ENCODE measurements at places on chromosomes 1 and 21. TPM values are rescaled to one million over a fixed set of nuclear protein-coding genes. Genes with fewer than 3 reads are reported as not detected.
A peak's percentile ranks its signal among the peaks of the same experiment; 100 is the strongest.

DNA sequence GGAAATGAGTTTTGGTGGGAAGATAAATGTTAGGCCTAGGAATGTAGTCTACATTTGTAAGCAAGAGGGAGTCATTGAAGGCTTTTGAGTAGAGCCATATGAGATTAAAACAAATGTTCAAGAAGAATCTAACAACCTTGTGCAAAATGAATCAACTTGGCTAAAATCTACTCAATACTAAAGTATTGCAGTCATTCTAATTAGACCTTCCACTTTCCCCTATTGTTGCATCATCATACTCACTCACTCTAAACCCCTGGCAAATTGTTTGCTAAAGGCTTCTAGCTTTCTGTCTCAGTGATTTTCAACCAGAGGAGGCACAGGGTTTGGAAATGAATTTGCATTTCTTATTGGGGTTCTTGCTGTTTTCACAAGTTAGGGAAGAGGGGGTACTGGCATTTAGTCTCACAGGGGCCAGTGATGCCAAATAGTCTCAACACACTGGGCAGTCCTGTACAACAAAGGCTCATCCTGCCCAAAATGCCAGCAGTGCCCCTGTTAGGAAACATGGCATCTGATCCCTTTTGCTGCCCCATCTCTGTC is 85.3 kb downstream of the SEC16B start:
- H3K27me3 ChIP-seq: no peaks in the 10 kb centered on the region
- no peak for DNase-seq
- H3K4me1 ChIP-seq: no peaks in the 10 kb centered on the region
- H3K36me3 ChIP-seq: no peaks in the 10 kb centered on the region
- H3K27ac ChIP-seq: no peak overlapping the region

GRCh38 chr1:55751776-55752175 is 536.6 kb upstream of the USP24 start:
- H3K4me3 ChIP-seq: no peak overlapping the region
- H3K27ac ChIP-seq: no peak overlapping the region
- H3K4me1 ChIP-seq: no peaks in the 10 kb centered on the region

Gene CACNA1S
- 0.05 TPM for total RNA-seq

Gene S100A12
- total RNA-seq: not detected

- H3K27ac ChIP-seq: no peak overlapping the region
- H3K4me3 ChIP-seq: no peak overlapping the region
- DNase-seq: no peak
- H3K36me3 ChIP-seq: no peaks in the 10 kb centered on the region
These were observed 45.9 kb downstream of the SAMD13 start for GRCh38 chr1:84347271-84347931.

DNA sequence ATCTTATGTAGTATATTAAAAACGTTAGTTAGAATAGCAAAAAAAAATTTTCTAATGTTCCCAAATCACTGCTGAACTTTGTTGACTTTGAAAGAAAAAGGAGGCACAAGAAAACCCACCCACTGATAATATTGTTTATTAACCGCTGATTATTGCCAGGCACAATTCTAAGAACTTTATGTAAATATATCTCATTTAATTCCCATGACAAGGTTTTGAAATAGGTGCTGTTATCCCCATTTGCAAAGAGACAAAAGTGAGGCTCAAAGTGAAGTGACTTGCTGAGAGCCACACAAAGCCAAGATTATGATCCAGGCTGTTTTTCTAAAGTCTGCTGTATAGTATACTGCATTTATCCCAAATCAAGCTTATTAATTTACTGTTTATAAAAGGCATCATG is 56.4 kb downstream of the SASS6 start:
- H3K4me1 ChIP-seq: peaks cover 2% of the 10 kb centered on the region
- no peaks in the 10 kb centered on the region for H3K36me3 ChIP-seq
- DNase-seq: no peak
- H3K27ac ChIP-seq: no peak overlapping the region

Gene AMIGO1
- 10.8 TPM for total RNA-seq

Gene S1PR1
- 14.2 TPM for total RNA-seq

DNA sequence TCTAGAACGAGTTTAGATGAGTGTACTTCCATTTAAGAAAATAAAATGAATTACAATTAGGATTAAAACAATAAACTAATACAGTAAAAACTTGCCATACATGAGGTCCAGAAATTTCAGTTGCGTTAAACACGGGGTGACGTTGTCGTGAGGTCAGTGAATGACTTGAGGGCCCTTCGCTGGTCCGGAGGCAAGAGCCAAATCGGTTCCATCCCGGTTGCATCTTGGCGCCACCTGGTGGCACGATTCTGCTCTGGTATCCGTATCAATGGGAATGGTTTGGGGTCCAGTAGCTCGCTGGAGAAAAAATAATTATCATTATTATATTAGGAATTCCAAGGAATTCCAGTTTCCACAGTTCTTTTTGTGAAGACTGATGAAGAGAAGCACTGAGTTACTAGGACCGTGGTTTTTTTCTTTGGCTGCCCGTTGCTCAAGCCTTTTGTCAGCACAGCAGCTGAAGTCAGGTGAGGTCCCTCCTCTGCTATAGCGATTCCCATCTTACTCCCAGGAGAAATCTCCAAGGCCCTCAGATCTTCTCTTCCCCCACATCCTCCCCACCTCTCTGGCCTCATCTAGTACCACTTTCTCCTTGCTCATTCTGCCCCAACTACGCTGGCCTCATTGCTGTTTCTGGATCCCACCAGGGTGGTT is 161.4 kb downstream of the SLC35F3 start:
- H3K27me3 ChIP-seq: no peaks in the 10 kb centered on the region
- H3K4me1 ChIP-seq: no peaks in the 10 kb centered on the region
- no peaks in the 10 kb centered on the region for H3K36me3 ChIP-seq
- no peak overlapping the region for H3K27ac ChIP-seq
- DNase-seq: peak; percentile 47

- no peak overlapping the region for H3K27ac ChIP-seq
- DNase-seq: no peak
- no peaks in the 10 kb centered on the region for H3K27me3 ChIP-seq
- peaks cover 5% of the 10 kb centered on the region for H3K4me1 ChIP-seq
- no peaks in the 10 kb centered on the region for H3K36me3 ChIP-seq
These were observed 17.1 kb downstream of the SYNC start for GRCh38 chr1:32685498-32685897.

Gene FCRL1
- not detected for total RNA-seq

DNA sequence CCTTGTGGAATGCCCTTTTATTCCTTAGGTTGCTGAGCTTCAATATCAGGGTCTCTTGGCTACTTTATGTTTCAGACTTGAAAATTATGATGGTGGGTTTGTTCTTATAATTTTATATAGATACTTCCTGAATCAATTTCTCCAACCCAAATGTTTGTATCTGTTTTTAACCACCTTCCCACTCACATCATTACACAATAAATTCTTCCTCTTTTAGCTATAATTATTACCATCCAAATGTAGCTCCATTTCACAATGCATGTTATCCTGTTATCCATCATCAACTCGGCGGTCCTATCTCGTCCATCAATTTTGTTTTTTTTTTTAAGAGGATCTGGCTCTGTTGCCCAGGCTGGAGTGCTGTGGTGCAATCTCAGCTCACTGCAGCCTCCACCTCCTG is 357.6 kb upstream of the ZP4 start:
- no peaks in the 10 kb centered on the region for H3K36me3 ChIP-seq
- no peaks in the 10 kb centered on the region for H3K27me3 ChIP-seq
- H3K27ac ChIP-seq: no peak overlapping the region
- no peak for DNase-seq
- no peaks in the 10 kb centered on the region for H3K4me1 ChIP-seq
- H3K4me3 ChIP-seq: no peak overlapping the region

DNA sequence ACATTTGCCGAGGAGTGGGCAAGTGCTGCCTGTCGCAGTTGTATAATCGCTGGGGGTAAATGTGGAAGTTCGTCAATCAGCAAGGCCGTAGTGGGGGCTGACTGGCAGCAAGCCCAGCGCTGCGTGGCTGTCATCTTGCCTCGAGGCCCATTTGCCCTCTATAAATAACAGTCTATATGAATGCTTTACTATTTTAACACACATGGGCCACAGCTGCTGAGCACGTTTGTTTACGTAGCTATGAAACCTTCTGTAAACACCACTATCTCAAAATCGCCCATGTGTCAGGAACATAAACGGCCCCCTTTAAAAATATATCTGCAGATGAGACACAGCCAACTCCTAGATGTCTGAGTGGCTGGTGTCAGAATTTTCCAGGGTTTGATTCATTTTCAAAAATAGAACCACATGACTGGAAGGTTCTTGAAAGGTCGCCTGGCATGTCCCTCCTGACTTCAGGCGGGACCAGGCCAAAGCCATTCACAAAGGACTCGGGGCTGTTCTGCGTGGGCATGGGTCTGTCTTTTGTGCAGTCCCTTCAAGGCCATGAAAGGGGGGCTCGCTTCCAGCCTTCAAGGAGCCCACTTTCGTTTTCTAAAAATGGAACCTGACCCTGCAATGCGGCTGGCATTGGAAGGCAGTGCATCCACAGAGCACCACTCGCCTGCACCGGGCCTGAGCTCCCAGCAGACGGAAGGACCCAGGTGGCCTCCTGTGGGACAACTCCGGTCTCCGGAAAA is 205.5 kb downstream of the KCNJ6 start:
- no peaks in the 10 kb centered on the region for H3K36me3 ChIP-seq
- no peak overlapping the region for H3K4me3 ChIP-seq
- DNase-seq: no peak
- H3K27ac ChIP-seq: no peak overlapping the region
- no peaks in the 10 kb centered on the region for H3K4me1 ChIP-seq
- no peaks in the 10 kb centered on the region for H3K27me3 ChIP-seq

DNA sequence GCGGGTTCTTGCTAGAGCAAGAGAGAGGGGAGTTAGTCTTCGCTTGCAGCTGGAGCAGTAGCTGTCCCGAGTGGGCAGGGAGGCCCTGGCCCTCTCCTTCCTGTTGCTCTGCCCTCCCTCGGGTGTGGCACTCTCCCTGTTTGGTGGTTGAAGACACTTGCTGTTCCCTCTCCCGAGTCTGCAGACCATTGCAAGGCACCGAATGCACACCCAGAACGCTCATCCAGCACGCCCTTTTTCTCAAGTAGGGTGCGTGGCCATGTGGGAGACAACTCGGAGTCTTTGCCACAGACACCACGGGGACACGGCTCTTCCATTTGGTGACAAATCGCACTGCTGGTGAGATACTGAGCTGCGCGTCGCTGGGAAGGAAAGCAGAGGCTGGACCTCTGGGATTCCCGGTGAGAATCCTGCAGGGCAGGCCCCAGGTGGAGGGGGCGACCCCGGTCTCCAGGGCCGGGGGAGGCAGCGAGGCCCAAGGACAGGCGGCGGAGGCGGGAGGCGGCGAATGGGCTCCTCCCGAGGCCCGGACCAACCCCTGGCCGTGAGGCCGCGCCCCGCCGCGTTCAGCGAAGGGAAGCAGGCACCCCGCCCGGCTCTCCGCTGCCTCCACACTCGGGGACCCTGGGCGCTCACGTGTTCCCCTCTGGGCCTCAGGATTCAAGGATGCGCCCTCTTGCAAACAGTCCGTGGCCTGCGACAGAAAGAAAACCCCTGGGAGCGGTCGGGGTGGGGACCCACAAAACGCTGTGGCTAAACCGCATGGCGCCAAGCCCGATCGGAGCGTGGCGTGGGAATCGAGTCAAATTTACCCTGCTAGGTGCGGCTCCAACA is 10.4 kb upstream of the TMEM200B start:
- no peak overlapping the region for H3K27ac ChIP-seq
- no peak overlapping the region for H3K4me3 ChIP-seq
- DNase-seq: peak; percentile 45
- H3K36me3 ChIP-seq: no peaks in the 10 kb centered on the region
- no peaks in the 10 kb centered on the region for H3K27me3 ChIP-seq
- peaks cover 4% of the 10 kb centered on the region for H3K4me1 ChIP-seq

DNA sequence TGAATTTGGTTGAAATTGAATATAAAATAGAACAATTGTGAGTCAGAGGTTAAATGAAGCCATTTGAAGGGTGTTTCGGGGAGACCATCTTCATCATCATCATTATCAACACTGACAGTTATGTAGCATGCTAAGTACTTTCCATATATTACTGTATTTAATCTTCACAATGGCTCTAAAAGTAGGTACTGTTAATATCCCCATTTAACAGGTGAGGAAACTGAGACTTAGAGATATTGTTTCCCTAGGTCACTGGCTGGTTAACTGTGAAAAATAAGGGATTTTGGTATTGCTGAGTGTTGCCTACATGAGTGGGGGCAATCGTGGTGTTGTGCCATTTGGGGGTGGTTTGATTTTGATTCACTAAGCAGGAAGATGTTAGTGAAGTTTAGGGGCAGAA is 100.3 kb downstream of the TBX19 start:
- no peaks in the 10 kb centered on the region for H3K4me1 ChIP-seq
- H3K27ac ChIP-seq: no peak overlapping the region
- no peak for DNase-seq
- H3K4me3 ChIP-seq: no peak overlapping the region
- H3K36me3 ChIP-seq: no peaks in the 10 kb centered on the region

DNA sequence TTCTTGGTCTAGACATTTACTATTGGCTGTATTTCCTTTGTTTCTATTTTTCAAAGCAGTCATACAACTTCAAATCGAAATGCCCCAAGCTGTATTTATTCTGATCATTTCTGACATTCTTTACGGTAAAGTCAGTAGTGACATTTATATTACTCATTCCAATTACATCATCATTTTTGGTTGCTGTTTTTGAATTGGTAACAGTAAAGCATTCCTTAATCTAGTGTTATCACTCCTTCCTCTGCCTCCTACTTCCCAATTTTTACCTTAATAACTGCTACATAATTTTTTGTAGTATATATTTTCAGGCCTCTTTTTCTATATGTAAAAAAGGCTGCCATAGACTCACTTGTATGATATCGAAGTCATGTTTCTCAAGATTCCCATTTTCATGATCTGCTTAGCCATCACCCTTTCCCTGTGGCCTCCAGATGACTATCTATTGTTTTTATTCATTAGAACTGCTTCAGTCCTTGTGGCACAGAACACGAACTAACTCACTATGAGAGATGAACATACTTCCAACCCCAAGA is 167.2 kb downstream of the RUNX1 start:
- H3K4me3 ChIP-seq: no peak overlapping the region
- no peak overlapping the region for H3K27ac ChIP-seq
- peaks cover 3% of the 10 kb centered on the region for H3K4me1 ChIP-seq

GRCh38 chr1:217673387-217673786 is 42.2 kb downstream of the SPATA17 start:
- no peaks in the 10 kb centered on the region for H3K36me3 ChIP-seq
- H3K4me3 ChIP-seq: no peak overlapping the region
- no peaks in the 10 kb centered on the region for H3K27me3 ChIP-seq

DNA sequence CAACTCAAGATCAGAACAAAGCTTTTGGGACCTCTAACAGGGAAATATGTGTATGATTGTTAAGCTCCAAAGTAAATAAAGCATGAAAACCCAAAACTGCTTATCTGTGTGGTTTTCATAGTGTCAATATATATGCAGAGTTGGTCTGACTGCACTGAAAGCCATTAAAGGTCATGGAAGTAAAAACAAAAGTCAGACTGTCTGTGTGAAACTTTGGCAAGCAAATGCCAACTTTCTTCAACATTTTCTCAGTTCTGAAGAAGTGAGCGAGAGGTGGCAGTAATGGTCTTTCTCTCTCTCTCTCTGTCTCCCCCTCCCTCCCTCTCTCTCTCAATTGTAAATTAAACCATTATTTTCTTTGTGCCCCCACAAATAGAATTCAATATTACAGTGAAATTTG is 100.1 kb upstream of the S1PR1 start:
- H3K4me1 ChIP-seq: no peaks in the 10 kb centered on the region
- no peak for DNase-seq
- no peak overlapping the region for H3K4me3 ChIP-seq
- H3K27me3 ChIP-seq: no peaks in the 10 kb centered on the region

GRCh38 chr1:14304381-14304865 is 294.1 kb upstream of the KAZN start:
- H3K27ac ChIP-seq: no peak overlapping the region
- peaks cover 8% of the 10 kb centered on the region for H3K4me1 ChIP-seq
- no peaks in the 10 kb centered on the region for H3K27me3 ChIP-seq
- H3K4me3 ChIP-seq: no peak overlapping the region
- no peak for DNase-seq

Data from ovary (tissue), 10 donors.